ENCODE measurements at places on chromosomes 1 and 21.
A peak's percentile ranks its signal among the peaks of the same experiment; 100 is the strongest.

- peak; percentile 26 for DNase-seq
Observed at GRCh38 chr1:207454046-207454964, at the start of gene CR2. Gene CR2, plus strand, starts transcription at chr1:207454328. Its CDS starts 91 bp downstream, at chr1:207454419.

GRCh38 chr1:170326186-170326585 lies 180.4 kb downstream of the NTMT2 start:
- no peak for DNase-seq

DNA sequence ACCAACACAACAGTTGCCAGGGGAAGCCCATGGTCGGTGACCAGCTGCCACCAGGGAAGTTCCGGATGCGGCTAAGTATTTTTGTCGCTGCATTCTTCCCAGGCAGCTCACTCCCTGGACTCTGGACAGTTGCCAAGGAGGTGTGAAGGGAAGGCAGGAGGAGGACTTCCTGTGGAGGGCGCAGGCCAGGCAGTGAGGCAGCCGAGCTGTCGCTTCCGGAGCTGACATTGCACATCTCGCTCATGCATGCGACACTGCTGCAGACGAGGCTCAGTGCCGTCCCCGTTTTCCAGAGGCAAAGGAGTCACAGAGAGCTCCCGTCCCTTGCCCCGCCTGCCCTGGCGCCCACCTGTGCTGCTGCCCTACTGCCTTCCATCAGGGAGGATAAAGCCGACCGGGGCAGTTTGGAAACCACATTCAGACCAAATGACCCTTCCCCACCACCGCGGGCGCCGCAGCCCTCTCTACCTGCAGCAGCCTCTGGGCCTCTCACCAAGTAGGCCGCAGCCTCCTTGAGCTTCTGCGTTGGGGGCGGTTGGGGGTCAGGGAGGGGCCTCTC lies 81.4 kb downstream of the NENF start:
- no peak for DNase-seq

DNA sequence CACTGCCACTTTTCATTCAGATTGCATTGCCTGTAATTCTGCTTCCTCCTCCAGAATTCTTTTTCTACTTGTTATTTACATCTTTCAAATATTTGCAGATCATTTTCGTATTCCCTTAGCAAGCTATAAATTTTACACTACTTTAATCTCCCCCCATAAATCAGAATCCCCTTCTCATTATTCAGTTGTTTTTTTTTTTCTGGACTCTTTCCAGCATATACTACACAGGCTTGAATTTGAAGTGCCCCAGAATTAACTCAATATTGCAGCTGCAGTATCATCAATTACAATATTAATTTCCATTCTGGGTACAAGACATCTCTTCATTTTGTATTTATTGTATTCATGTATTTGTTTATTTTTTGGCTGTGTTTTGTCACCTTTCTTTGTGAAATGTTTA lies 1494.3 kb downstream of the AMY1C start:
- DNase-seq = peak; percentile 87

GRCh38 chr1:17451731-17452130 lies 12.3 kb upstream of the RCC2 start:
- DNase-seq = no peak

DNA sequence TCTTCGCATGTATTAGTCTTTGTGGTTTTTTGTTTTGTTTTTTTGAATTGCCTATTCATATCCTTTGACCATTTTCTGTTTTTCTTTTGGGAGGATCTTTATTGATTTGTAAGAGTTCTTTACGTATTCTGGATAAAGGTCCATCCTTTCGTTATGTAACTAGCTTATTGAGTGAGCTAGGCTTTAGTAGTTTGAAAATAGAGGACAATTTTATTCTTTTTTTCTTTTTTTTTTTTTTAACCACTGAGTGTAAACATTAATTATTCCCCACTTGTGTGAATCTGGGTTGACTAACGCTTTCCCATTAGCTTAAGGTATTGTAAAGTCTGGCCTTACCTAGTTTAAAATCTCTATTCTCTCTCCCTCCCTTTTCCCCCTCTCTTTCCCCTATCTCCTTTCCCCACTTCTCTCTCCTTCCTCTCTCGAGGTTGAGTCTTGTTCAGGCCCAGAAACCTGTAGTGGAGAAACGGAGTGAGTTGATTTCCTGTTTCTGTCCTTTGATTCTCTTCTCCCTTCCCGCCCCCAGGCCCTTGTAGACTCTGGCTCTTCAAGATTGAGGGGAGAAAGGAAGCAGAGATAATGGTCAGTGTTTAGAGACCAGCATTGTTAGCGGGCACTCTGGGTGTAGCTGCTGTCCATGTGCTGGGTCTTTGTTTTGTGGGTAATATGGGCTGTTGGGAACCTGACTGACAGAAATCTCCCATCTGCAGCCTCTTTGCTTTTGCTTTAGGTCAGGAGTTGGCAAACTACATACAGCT lies 1.5 kb downstream of the MORC3 start:
- peak; percentile 16 for DNase-seq

GRCh38 chr1:197464044-197464443 lies 196.0 kb downstream of the CRB1 start:
- no peak for DNase-seq

- DNase-seq = peak; percentile 74
Observed at GRCh38 chr21:25039461-25040380, 567.6 kb downstream of the MRPL39 start.

DNA sequence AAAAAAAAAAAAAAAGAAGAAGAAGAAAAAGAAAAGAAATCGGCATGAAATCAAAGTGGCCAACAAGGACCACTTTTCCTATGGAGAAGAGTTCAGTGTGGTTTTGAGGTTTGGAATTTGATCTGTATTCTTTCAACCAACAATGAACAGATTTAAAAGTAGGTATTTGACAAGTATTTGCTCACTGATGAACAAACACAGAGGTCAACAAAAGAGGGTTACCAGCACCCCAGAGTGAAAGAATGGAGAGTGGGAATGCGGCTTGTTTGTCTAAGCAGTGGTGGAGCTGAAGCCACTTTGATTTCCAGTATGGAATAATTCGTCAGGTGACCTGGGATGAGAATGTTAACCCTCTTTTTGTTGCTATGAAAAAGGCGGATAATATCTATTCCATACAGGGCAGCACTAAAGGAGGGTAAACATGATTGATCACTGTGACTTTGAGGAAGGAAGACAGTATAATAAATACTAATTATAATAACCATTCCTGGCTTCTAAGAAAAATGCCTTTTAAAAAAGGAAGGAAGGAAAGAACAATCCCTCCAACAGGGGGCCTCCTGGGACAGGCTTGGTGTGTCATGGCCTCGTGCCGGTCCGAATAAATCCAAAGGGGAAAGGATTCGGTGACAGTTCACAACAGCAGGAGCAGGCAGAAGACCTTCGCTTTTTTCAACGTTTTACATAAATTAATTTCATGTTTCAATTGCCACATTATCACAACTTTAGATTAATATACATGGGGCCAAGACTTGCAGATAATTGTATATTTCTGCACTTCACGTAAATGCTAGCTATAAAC lies 37.2 kb upstream of the SIM2 start:
- no peak for DNase-seq

DNA sequence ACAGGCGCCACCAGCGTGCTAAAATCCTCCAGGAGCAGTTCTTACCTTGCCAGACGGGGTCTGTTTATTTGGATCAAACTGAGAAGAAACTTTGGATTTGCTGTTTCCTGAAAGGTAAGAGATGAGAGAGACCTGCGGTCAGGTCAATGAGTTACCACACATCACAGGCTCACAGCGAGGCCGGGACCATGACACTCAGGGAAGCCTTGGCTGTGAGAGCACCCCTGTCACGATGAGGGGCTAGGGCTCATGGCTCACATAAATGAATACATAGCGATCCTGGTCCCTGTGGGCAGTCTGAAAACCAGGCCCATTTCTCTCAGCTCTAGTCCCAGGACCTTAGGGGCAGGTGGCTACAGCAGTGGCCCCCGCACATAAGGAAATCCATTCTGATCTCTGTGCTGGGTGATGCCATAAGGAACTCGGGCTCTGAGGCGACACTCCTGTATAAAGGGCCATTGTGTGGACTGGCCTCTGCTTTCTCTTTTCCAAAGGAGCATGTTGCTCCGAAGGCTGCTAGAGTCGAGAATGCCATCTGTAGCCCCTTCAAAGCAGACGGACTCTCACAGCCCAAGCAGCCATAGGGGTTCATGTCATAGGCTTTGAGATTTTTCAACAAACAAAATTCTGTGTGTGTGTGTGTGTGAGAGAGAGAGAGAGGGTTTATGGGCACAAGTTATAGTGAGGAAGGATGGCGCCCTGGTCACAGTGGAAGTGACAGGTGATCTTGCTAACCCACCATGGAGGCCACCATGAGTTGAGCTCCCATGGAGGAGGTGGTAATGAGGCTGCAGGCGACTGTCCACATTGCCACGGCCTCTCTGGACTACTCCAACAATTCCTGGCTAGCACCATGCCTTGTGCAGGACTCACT lies 9.0 kb upstream of the SRM start:
- DNase-seq = no peak

- no peak for DNase-seq
Observed at GRCh38 chr1:174682419-174683008, 234.8 kb downstream of the GPR52 start.

- peak; percentile 82 for DNase-seq
Observed at GRCh38 chr1:174040387-174040786, 18.2 kb upstream of the RC3H1 start.

- DNase-seq = no peak
Observed at GRCh38 chr1:30804352-30804751, 46.8 kb upstream of the LAPTM5 start.

- peak; percentile 54 for DNase-seq
Observed at GRCh38 chr1:65265651-65266351, 43.5 kb upstream of the DNAJC6 start.

- no peak for DNase-seq
Observed at GRCh38 chr1:227378871-227379554, 60.7 kb upstream of the CDC42BPA start.

GRCh38 chr1:32741413-32742198 lies 39.0 kb upstream of the SYNC start:
- no peak for DNase-seq

DNA sequence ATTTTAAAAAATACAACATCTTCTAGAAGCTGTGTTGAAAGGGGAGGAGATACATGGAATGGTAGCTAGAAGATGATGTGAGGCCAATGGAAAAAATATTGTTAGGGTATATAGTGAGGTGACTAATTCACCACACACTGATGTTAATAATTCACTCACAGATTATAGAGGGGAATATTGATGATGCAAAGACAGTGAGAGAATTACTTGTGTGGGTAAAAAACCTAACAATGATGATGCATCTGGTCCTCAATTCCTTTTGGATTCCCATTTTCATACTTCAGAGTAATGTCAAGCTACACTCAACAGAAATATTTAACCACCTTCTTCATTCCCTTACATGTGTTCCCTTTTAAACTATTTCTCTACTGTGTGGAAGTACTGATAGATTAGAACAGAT lies 169.5 kb upstream of the DPYD start:
- DNase-seq = no peak

DNA sequence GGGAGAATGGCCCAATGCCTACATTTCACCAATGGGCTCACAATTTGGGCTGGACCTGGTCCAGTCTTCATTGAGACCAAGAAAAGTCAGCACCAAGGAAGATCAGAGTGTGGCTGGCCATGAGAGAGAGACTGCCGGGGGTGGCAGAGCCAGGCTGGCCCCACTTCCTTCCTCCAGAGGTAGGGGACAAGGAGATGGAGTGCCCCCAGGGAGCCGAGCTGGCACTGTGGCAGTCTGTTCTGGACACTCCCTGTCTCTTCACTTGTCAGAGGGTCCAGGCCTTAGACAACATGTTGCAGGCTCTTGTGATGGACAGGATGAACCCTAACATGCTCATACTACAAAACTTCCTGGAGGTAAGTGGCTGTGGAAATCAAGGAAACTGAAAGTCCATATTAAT lies 27.7 kb downstream of the INAVA start:
- no peak for DNase-seq

DNA sequence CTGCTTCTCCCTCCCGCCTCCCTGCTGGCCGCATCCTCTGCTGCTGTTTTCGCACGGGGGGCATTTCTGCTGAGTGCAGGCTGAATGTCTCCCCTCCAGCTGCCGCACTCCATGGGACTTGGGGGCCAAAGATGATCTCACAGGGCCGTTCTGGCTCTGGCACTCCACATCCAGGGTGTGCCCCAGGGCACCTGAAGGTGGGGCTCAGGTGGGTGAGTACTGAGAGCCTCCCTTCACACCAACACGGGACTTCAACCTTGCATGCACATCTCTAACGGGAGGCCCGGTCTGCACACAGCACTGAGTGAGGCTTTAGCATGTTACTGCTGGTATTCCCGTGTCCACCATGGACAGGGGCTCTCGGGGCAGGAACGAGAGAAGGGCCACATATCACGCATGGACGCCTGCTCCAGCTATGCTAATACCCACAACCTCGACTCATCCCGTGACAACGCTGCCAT lies 88.9 kb downstream of the DMRTB1 start:
- no peak for DNase-seq

- DNase-seq = no peak
Observed at GRCh38 chr1:110250749-110251148, 40.6 kb downstream of the KCNC4 start.

DNA sequence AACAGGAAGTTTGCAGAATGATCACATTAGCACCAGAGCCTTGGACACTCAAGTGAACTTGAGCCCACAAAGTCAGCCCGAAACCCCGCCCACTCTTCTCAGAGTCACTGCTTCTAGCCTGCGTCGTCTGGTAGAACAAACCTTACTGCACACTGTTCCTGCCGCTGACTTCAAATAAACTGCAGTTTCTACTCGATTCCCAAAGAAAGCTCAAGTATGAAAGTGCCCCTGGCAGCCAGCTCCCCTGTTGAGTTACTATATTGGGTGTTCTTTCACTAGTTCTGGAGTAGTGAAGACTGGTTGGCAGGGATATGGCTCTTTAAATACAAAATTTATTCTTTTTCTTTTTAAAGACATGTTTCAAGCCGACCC lies 164.7 kb downstream of the GALNT2 start:
- no peak for DNase-seq

GRCh38 chr1:117534995-117535467 lies 70.8 kb upstream of the TENT5C start:
- peak; percentile 34 for DNase-seq

- no peak for DNase-seq
Observed at GRCh38 chr1:201376464-201377374, 761 bp downstream of the TNNT2 start.

GRCh38 chr1:227880342-227880924 lies 65.0 kb downstream of the PRSS38 start:
- DNase-seq = no peak

- DNase-seq = no peak
Observed at GRCh38 chr21:33619726-33620125, 21.8 kb downstream of the CRYZL1 start.

DNA sequence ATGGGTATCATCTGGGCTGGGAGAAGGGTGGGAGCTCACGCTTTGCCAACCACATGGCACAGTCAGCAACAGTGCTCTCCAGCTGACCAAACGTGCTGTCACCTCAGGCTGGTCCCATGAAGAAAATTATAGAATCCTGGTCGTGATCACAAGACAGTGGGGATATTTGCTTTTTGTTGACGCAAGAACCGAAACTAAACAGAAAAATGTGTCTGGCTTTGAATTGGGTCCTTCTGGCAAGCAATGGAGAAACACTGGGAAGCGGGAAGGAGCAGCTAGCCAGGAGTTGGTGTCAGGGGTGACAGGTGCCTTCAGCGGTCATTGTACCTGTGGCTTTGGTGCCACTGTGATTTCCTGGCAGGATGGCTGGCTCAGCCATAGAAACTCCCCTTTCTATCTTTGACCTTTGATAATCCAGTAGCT lies 304.8 kb downstream of the PAPPA2 start:
- no peak for DNase-seq

GRCh38 chr1:95085376-95085775 lies 12.6 kb upstream of the ALG14 start:
- DNase-seq = no peak

GRCh38 chr1:156599811-156600210 lies 1.5 kb downstream of the GPATCH4 start:
- no peak for DNase-seq

GRCh38 chr1:50562106-50562505 lies 138.9 kb upstream of the DMRTA2 start:
- no peak for DNase-seq
